ENCODE measurements at places on chromosomes 4 and X. TPM values are rescaled to one million over a fixed set of nuclear protein-coding genes. Genes with fewer than 3 reads are reported as not detected.

The GRID2 gene
- not detected for total RNA-seq

The GLRA2 gene
- not detected for total RNA-seq

The NFKB1 gene
- 135 TPM for total RNA-seq

The TEC gene
- total RNA-seq, result 1.1 TPM

The MAGIX gene
- total RNA-seq, result 2.0 TPM

The BCLAF3 gene
- 7.7 TPM for total RNA-seq

The KIT gene
- total RNA-seq, result 0.15 TPM

The MAGEA6 gene
- total RNA-seq, result not detected

The EBP gene
- total RNA-seq, result 227 TPM

The PTTG2 gene
- total RNA-seq, result 1.7 TPM

The S100P gene
- total RNA-seq, result 18.8 TPM

The ADH1A gene
- total RNA-seq, result not detected

The SH3D19 gene
- total RNA-seq, result not detected

The IL9R gene
- 33.2 TPM for total RNA-seq

The RTL5 gene
- total RNA-seq, result 0.07 TPM

The STOX2 gene
- total RNA-seq, result not detected

The ZNF711 gene
- total RNA-seq, result 0.54 TPM

The NHSL2 gene
- 1.2 TPM for total RNA-seq

The HNRNPDL gene
- 294 TPM for total RNA-seq

The FGD1 gene
- 0.07 TPM for total RNA-seq

The ODAPH gene
- total RNA-seq, result 6.0 TPM

The LONRF3 gene
- 0.32 TPM for total RNA-seq

The AMTN gene
- not detected for total RNA-seq

The TNIP2 gene
- total RNA-seq, result 84.7 TPM

The DMRTC1 gene
- total RNA-seq, result not detected

The ITGB1BP2 gene
- 5.3 TPM for total RNA-seq

Measured in T-helper 1 cell treated with Interleukin-12 subunit alpha and Interleukin-12 subunit beta and Interleukin-4 antibody, amounts not matched to agents 30 ng/mL and 1 ng/mL, for 36 hours (primary cell).